Natural killer cell treated with Interleukin-12 subunit alpha and Interleukin-12 subunit beta and Interleukin-15 and Interleukin-18, amount 100 ng/mL, for 72 hours (primary cell): ENCODE measurements at places on chromosomes 6 and 20.

DNA sequence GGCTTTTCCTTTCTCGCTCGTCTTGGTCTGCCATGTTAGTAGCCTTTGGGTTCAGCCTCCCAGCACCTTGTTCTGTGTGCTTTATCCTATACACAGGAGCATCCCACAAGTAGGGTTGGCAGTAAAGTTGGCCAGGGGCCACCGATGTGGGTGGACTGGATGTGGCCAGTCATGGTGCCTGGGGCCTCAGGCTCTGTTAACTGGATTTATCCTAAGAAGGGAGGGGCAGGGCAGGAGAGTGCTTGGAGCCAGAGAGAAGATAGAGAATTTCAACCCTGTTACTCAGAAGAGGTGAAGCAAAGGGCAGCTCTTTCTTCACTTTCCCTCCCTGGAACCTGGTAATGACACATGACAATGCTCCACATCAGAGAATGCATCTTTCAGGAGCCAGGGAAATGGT lies 14.1 kb upstream of the SIRPB2 start:
- DNase-seq, result no peak

- no peak for DNase-seq
Measured at GRCh38 chr6:152204591-152204990, 397.1 kb downstream of the ESR1 start.

- no peak for DNase-seq
Measured at GRCh38 chr6:17212546-17213371, 68.4 kb upstream of the RBM24 start.

GRCh38 chr6:160420969-160421556 lies 72.9 kb downstream of the SLC22A3 start:
- no peak for DNase-seq

DNA sequence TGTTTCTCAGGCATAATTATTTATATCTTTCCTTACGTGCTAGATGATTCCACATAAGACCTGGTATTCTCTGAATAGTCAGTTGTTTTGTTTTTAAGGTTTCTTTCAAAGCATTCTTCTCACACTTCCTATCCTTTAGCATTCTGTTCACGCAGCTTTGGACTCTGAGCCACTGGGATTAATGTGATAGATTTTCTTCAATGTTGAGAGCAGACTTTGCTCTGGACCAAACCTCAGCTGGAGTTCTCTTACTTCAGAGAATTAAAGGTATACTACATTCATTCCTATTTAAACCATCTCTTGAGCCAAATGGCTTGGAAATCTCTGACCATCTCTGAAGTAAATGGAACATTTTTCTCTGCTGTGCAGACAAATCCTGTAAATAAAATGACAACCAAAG lies 70.7 kb upstream of the TRAF3IP2 start:
- DNase-seq, result no peak

DNA sequence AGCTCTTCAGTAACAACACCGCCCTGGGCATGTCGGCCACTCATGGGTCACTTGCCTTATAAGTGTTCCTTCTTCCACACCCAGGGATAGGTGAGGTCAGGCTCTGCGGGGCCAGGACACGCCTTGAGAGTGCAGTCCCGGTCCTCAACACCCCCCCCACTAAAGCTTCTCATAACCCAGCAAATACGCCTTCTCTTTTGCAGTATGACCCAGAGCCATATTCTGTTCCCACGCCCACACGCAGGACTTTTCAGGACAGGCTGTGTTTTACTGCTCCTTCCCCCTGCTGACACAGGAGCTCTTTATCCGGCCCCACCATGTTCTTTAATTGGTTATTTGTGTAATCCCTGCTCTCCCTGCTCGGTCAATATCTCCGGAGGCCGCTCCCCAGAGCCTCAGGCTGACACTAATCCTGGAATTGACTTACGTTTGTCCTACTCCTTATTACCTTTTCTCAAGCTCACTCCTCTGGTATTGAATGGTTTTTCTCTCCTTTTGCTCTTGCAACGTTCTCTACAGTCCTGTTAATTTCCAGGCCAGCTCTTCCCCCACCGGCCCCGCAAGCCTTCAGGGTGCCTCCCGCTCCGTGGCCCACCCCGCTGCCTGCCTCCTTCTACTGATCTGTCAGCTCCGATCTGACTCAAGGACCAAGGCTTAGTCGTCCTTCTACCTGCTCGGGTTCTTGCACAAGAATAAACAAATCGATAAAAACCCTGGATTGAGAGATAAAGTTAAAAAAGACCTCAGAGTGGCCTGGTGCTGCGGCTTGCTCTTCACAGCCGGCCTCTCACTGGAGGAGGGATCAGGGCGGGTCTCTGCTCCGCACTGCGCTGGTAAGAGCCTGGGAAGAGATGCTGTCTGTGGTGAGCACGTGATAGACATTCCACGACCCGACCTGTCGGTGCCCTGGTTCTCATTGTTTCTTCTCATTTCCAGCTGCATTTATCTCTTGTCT lies 357.5 kb downstream of the ZFAND3 start:
- DNase-seq, result no peak

- no peak for DNase-seq
Measured at GRCh38 chr20:21391972-21392352, 5.4 kb downstream of the NKX2-4 start.

GRCh38 chr6:46927066-46927465 lies 5.3 kb upstream of the ADGRF5 start:
- DNase-seq, result no peak

DNA sequence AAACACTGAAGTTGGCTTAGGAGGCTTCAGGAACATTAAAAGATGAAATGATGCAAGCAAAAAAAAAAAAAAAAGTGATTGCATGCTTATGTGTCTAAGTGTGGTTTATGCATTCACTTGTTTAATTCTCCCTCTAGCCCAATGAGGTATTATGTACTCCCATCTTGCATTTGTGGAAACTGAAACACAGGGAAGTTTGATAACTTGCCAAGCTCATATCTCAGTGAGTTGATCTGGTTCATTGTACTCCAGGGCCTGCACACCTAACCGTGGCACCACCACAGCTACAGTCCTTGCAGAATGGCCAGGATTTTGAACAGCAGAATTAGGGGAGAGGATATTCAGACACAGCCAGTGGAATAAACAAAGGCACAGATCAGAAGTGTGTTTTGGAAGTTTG lies 251.2 kb downstream of the TBC1D7 start:
- no peak for DNase-seq

DNA sequence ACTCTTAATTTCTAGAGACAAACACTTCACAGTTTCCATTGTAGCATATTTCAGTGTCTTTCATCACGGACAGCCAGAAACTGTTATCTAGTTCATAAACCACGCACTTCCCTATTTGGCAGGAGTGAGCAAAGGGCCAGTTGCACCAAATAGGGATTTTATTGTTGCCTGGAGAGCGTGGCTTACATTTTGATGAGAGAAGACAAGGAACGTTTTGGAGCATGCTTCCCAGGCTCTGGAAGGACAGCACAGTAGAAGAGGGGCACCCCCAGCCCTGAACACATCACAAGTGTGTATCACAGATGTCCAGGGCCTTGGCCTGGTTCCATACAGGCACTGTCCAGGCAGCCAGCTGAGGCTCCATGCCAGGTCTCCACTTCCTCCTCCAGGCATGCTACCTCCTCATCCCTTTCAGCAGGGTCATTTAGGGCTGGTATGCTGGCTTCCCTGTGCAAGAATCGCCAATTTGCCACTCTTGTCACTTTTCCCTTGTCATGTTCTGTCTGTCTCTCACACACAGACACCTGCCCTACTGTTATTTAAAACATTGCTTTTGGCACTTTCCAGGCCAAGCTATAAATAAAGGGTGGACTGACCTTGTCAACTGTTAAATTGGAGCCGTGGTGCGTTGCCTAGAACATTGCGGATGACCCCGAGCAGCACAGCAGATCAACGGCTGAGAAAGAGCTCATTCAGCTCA lies 235.0 kb upstream of the GMDS start:
- no peak for DNase-seq

GRCh38 chr20:59749301-59749700 lies 145.0 kb downstream of the PHACTR3 start:
- no peak for DNase-seq

DNA sequence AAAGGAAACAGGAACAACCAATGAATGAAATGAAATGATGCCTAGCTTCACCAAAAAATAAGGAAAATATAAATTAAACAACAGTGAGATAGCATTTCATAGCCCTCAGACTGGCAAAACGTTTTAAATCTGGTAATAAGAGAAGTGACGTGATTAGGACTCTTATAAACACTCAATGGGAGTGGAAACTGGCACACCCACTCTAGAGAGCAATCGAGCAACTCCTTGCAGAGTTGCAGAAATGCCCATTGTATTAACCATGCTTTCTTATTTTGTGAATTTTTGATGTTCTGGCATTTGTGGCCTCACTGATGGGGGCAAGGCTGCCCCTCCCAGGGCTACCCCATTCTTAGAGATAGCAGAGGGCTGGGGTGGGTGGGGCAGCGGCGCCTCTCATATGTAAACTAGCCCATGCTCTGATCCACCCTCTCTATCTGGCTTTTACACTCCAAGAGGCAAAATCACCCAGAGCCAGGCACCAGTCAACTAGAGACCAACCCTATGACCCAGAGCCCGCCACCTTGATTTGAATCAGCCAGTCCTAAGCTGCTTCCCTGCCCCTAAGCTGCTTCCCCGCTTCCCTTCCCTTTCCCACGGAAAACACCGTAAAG lies 6.4 kb upstream of the PNPLA1 start:
- DNase-seq, result no peak

GRCh38 chr6:131997429-131998153 lies 46.4 kb upstream of the CCN2 start:
- no peak for DNase-seq

DNA sequence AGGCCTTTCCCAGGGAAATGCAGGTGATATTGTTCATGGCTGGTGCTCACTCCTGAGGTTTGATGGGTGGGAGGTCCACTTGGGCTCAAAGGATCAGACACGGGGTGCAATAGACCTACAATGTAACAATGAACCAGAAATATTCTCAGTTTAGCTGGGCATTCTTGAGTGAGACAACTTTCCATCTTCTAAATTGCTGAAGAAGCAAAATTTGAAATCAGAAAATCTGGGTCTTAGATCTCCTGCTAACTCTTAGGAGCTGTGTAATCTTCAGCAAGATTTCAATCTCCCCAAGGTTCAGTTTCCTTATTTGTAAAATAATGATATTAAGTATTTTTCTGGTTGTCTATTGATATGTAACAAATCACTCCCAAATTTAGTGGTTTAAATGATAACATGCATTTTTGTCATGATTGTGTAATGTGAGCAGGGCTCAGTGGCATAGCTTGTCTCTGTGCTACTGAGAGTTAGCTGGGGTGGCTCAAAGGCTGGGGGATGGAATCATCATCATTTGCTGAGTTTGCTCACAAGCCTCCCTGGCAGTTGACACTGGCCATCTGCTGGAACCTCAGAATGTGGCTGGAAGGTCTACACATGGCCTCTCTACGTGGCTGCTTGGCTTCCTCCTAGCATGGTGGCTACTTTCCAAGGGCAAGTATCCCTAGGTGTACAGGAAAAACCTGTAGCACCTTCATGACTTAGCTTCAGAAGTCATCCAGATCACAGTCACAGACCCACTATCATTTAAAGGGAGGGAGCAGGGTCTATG lies 98.8 kb downstream of the GRM1 start:
- no peak for DNase-seq

GRCh38 chr6:134846031-134846430 lies 103.9 kb downstream of the ALDH8A1 start:
- no peak for DNase-seq

- no peak for DNase-seq
Measured at GRCh38 chr6:156686301-156686994, 90.7 kb upstream of the ARID1B start.

DNA sequence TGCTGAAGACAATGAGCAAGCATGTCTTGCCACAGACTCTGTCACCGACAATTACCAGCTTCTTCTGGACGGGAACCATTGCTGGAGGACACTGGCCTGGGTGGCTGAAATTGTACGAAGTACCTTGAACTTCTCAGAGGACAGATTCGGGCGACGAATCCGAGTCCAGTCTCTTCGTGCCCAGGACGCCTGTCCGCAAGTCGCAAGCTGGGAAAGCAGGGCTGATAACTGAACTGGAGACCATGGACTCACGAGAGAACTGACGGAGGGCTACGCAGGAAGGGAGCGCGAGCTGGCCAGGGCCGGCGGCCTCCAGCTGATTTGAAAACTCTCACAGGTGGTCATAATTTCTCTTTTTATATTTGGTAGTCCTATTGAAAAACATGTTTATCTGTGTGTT lies 1229.5 kb upstream of the MAP3K7 start:
- no peak for DNase-seq

GRCh38 chr6:3128356-3129108 lies 10.0 kb downstream of the BPHL start:
- no peak for DNase-seq
